Suprapubic skin (tissue), 4 donors: ENCODE measurements at places on chromosomes 4 and X. TPM values are rescaled to one million over a fixed set of nuclear protein-coding genes. Genes with fewer than 3 reads are reported as not detected.

DNA sequence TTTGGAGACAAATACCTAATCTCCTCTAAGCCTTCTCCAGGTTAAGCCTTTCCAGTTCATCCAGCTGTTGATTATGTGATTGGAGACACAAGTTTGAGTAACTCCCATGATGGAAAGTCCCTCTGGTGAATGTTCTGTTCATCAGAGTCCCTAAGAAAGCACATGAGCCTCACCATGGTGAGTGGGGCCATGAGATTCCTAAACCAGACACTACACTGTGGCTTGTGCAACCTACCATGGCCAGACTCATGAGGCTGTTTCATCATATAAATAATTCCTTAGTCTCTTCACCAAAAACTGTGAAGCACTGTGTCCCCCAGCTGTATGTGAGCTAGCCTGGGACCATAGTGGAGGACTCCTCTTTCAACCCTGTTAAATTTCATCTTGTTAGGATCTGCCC, 14.4 kb downstream of the PKD2 start:
- no peak for DNase-seq

DNA sequence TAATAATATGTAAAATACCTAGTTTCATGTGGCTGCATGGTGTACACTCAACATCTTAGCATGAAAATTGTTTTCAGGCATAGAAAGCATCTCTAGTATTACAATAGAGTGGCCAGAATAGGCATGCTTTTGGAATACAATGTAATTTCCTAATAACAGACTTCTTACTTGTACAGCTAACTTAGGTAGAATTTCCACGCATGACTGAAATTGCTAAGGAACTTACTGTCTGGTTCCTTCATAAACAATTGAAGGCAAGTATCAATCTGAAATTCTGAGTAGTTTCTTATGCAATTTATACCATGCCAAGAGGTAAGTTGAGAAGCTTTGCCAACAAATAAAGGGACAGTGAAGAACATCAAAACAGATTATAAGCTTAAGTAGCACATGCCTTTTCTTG, 26.7 kb downstream of the SULT1E1 start:
- no peak for DNase-seq

DNA sequence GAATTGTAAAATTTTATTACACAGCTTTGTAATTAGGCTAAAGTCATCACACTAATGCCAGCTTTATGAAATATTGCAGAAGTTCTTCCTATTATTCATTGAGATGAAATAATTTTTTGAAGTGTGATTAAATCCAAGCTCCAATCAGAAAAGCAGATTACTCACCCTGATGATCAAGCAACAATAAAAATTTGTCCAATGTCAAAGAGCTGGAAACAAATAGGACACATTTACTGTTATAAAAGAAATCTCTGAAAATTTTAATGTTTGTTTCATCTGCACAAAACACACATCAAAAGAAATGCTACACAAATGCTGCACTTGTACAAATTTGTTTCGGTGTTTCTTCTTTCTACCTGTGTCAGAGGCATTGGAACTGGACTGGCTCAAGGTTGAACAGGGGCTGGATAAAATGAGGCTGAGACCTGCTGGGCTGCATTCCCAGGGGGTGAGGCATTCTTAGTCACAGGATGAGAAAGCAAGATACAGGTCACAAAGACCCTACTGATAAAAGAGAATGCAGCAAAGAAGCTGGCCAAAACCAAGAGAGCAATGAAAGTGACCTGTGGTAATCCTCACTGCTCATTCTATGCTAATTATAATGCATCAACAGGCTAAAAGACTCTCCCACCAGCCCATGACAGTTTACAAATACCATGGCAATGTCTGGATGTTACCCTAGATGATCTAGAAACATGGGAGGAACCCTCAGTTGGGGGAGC, 78.3 kb downstream of the GASK1B start:
- DNase-seq = no peak

DNA sequence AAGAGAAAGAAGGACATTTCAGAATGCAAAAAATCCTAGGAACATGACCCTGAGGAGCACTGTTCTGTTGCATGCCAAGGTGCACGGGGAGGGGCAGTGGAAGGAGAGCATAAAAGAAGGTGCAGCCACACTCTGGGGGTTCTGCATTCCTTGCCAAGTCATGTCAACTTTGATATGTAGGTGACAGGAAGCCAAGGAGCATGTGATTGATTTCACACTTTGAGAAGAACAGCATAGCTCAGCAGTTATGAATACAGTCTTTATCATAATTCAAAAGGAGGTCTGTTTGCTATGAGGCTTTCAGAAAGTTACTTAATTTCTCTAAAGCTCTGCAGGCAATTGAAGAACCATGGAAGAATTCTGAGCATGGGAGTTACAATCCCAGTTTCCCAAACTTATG, 50.6 kb downstream of the SCFD2 start:
- DNase-seq = no peak

GRCh38 chrX:119467433-119467832, 811 bp upstream of the SLC25A5 start:
- DNase-seq = no peak

DNA sequence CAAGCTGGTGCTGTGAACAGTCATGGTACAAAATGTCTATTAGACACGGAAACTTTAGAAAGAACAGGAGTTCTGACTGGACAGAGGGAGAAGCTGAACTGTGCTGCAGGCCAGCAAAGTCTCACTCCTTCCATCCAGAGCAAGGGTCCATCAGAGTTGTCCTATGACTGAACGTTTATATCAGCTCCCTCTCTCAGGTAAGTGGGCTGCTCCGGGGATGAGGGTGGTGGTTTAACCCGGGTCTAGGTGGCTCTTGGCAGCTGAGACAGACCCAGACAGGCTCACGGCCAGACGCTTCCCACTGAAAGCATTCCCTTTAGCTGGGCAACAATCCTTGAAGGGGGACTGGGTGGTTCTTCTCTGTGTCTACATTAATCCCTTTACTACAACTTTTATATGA, 385.0 kb upstream of the SMIM31 start:
- DNase-seq = no peak

DNA sequence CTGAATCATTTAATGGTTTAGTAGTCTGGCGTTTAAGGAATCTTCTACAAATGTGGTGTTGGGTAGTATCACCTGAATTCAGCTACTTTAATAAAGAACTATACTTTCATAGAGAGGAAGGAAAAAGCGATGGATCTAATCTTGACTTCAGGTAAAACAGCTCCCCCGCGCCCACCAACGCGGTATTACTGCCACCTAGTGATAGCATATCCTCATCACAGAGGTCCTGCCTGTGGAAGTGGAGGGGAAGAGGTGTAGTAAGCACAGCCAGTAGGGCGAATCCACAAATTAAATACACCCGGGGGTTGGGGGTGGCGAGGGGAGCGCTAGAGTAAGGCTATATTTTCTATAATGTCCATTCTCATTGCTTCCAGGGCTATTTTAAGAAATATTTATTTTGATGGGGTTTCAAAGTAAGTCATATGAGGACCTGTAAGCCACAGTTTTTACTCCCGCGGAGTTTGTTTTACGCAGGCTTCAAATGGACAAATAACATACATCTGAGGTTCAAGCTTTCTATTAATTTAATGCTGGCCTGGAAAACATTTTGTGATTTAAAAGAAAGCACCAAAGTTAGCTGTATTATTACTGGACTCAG, 8.3 kb upstream of the DAPP1 start:
- no peak for DNase-seq

Gene PF4V1
- not detected for total RNA-seq

Gene CT45A2
- total RNA-seq = not detected

DNA sequence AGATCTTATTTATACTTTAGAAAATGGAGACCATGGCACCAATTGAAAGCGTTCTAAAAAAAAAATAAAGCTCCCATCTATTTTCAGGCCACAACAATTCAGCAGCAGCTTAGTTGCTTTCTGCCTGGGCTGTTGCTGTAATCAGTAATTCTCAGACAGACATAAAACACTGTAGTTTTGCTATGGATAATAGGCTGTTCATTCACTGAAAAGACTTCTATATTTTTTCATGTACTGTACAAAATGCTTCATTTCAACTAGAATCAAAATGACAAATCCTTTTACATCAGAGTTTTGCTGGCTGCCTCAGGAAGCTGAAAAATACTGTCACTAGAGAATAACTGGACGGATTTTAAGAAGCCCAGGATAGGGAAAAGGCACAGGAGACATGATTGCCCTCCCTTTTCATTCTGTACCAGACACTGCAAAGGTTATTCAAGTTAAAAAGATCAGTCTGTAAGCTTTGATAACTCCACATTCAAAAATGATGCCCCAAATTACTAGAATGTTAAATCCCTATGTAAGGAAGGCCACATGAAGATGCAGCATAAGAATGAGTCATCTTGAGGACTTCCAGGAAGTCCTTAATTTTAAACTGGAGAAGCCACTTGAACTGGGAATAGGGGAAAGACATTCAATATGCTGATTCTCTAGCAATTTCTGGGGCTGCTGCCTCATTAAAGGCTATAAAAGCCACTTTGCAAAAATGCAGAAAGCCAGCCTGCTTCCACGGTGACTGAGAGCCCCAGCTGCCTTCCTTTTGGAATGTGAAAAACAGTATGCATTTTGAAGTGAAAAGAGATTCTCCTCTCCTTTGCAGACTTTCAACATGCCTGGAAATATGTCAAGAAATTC, 403.2 kb upstream of the RASGEF1B start:
- DNase-seq = no peak

DNA sequence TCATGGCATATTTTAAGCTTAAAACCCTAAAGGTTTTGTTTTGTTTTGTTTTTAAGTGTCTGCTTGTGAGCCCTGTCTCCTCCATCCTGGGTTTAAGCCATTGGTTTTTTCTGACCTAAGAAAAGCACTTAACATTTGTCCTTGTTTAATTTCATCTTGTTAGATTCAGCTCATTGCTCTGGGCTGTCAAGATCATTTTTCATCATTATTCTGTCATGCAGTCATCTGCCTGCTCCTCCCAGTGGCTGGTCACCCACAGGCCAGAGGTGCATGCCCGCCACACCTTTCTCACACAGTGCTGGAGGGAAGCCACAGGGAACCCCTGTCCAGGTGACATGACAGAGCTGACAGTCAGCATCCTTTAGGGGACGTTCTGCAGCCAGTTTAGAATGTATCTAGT, 11.7 kb upstream of the REELD1 start:
- DNase-seq = no peak

Gene PGK1
- 147 TPM for total RNA-seq

Gene TBC1D9
- total RNA-seq = 9.3 TPM

- no peak for DNase-seq
Measured at GRCh38 chr4:52052475-52052780, 1.3 kb downstream of the SPATA18 start.

DNA sequence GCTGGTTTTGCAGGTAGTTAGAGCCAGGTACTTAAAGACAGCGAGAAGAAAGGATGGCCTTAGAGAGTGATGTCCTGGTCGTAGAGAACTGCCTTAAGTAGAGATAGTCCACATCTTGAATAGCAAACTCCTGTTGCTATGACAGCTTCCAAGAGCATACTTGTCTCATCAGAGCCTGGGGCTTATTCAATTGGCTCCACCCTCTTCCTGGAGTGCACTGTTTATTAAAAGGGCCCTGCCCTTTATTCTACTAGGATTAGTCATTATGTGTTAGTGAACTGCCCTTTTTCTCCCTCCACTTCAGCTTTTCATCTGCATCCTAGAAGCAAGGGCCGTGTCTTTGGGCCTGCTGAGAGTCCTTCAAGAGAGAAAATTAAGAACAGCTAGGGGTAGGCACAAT, 94.5 kb upstream of the EOLA2 start:
- no peak for DNase-seq

- DNase-seq = no peak
Measured at GRCh38 chrX:100926453-100926852, 2.3 kb downstream of the XKRX start.

Gene SH2D1A
- total RNA-seq = 0.89 TPM

Gene H2AZ1
- total RNA-seq = 132 TPM
